ENCODE measurements at places on chromosomes 7 and 10. TPM values are rescaled to one million over a fixed set of nuclear protein-coding genes. Genes with fewer than 3 reads are reported as not detected.

The SPACDR gene
- 0.32 TPM for total RNA-seq

The PNLIPRP3 gene
- not detected for total RNA-seq

The EBF3 gene
- total RNA-seq = 7.1 TPM

The GRM3 gene
- total RNA-seq = not detected

The CAMK2B gene
- total RNA-seq = 98.4 TPM

The CUBN gene
- total RNA-seq = 0.77 TPM

Data from left ventricle myocardium superior (tissue), 1 donor.